ENCODE measurements at places on chromosomes 2 and 18.
A peak's percentile ranks its signal among the peaks of the same experiment; 100 is the strongest.

GRCh38 chr2:176124110-176124946 is 1.8 kb downstream of the HOXD9 start:
- peak; percentile 45 for DNase-seq
- peaks cover 17% of the 10 kb centered on the region for H3K4me1 ChIP-seq
- no peak overlapping the region for H3K4me3 ChIP-seq
- peaks cover 100% of the 10 kb centered on the region for H3K27me3 ChIP-seq

GRCh38 chr2:136008205-136008865 is 22.9 kb upstream of the DARS1 start:
- no peaks in the 10 kb centered on the region for H3K4me1 ChIP-seq
- no peak overlapping the region for H3K4me3 ChIP-seq
- no peak for DNase-seq
- H3K27me3 ChIP-seq = no peaks in the 10 kb centered on the region
- H3K36me3 ChIP-seq = no peaks in the 10 kb centered on the region
- no peak overlapping the region for H3K27ac ChIP-seq

- H3K27ac ChIP-seq = no peak overlapping the region
- H3K4me3 ChIP-seq = peak overlapping the region; percentile 83
- no peaks in the 10 kb centered on the region for H3K36me3 ChIP-seq
- H3K4me1 ChIP-seq = peaks cover 7% of the 10 kb centered on the region
Measured at GRCh38 chr2:136766073-136766404, 694 bp downstream of the THSD7B start.

DNA sequence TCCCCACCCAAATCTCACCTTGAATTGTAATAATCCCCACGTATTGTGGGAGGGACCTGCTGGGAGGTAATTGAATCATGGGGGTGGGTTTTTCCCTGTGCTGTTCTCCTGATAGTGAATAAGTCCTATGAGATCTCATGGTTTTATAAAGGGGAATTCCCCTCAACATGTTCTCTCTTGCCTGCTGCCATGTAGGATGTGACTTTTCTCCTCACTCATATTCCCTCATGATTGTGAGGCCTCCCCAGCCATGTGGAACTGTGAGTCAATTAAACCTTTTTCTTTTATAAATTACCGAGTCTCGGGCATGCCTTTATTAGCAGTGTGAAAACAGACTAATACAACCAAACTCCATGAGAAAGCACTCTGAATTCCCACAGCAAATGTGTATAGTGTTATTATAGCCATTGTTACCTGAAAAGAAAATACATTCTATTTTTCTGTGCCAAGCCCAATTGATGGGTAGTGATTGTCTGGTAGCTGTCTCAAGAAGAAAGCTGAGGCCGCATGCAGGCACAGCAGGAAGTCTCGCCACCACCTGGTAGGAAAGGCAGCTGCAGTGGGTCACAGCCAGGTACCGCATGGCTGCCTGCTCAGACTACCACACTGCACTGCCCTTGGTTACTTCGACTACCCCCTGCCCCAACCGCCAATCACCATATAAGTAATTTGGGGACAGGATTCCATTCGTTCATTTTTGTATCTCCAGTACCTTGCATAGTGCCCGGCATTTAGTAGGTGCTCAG is 10.3 kb upstream of the ZBTB7C start:
- DNase-seq = no peak
- H3K36me3 ChIP-seq = no peaks in the 10 kb centered on the region

GRCh38 chr2:85501248-85501647 is 37.7 kb upstream of the MAT2A start:
- no peak overlapping the region for H3K27ac ChIP-seq
- DNase-seq = no peak
- H3K4me1 ChIP-seq = no peaks in the 10 kb centered on the region
- H3K4me3 ChIP-seq = no peak overlapping the region
- no peaks in the 10 kb centered on the region for H3K36me3 ChIP-seq
- H3K27me3 ChIP-seq = no peaks in the 10 kb centered on the region

- H3K27ac ChIP-seq = no peak overlapping the region
- H3K27me3 ChIP-seq = no peaks in the 10 kb centered on the region
- H3K4me1 ChIP-seq = no peaks in the 10 kb centered on the region
- no peaks in the 10 kb centered on the region for H3K36me3 ChIP-seq
- DNase-seq = no peak
Measured at GRCh38 chr2:221169724-221170123, 402.4 kb downstream of the EPHA4 start.

GRCh38 chr2:236888794-236889780 is 196.6 kb upstream of the COPS8 start:
- peaks cover 3% of the 10 kb centered on the region for H3K4me1 ChIP-seq
- H3K36me3 ChIP-seq = no peaks in the 10 kb centered on the region
- no peak for DNase-seq

DNA sequence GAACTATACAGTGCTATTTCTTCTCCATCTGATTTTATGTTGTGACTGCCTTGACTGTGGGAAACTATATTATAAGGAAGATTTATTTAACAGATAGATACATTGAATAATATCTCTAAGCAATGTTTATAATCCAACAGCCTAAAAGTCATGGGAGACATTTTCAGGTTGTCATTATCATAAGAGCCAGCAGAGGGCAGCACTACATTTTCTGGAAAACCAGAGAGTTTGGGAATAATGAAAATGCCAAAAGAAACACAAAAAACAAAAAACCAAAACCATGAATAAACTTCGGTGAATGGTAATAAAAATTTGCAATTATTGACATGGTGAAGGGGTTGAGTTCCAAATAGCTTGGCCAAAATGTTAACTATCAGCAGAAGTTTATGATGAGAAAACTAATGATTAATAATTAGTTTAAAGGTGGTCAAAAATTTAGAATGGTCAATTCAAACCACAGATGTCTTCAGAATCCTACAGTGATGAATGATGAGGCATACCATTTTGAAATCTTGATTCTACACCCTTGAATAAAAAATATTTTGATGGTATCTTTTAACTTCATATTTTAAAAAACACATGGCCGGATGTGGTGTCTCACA is 4.7 kb downstream of the EEF1B2 start:
- H3K27me3 ChIP-seq = no peaks in the 10 kb centered on the region
- peaks cover 4% of the 10 kb centered on the region for H3K4me1 ChIP-seq

- no peak overlapping the region for H3K4me3 ChIP-seq
- no peaks in the 10 kb centered on the region for H3K36me3 ChIP-seq
- H3K27ac ChIP-seq = no peak overlapping the region
- H3K4me1 ChIP-seq = no peaks in the 10 kb centered on the region
- no peak for DNase-seq
Measured at GRCh38 chr2:134846213-134846612, 7.8 kb downstream of the ACMSD start.

GRCh38 chr18:24157855-24158254 is 19.0 kb downstream of the CABYR start:
- H3K4me1 ChIP-seq = no peaks in the 10 kb centered on the region
- H3K36me3 ChIP-seq = peaks cover 46% of the 10 kb centered on the region
- H3K4me3 ChIP-seq = no peak overlapping the region
- no peak for DNase-seq
- H3K27ac ChIP-seq = no peak overlapping the region
- no peaks in the 10 kb centered on the region for H3K27me3 ChIP-seq

- no peaks in the 10 kb centered on the region for H3K36me3 ChIP-seq
- H3K4me3 ChIP-seq = no peak overlapping the region
- H3K27ac ChIP-seq = no peak overlapping the region
- H3K4me1 ChIP-seq = no peaks in the 10 kb centered on the region
- DNase-seq = no peak
Measured at GRCh38 chr2:221943076-221943810, 355.6 kb downstream of the PAX3 start.

DNA sequence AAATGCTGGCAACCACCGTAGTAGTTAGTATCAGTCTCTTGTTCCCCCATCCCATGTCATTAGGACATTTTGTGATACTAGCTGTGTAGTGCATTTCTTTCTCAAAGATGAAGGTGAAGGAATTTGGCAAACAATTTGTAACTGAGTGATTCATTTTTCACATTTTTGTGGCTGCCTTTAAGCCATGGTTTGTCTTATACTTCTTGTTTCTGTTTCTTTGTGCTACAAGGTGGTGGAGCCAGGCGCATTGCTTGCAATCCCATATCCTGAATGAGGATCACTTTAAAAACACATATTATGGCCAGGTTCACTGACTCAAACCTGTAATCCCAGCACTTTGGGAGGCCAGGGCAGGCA is 40.6 kb downstream of the GPD2 start:
- H3K36me3 ChIP-seq = no peaks in the 10 kb centered on the region
- no peak for DNase-seq
- no peaks in the 10 kb centered on the region for H3K4me1 ChIP-seq
- H3K27ac ChIP-seq = no peak overlapping the region

DNA sequence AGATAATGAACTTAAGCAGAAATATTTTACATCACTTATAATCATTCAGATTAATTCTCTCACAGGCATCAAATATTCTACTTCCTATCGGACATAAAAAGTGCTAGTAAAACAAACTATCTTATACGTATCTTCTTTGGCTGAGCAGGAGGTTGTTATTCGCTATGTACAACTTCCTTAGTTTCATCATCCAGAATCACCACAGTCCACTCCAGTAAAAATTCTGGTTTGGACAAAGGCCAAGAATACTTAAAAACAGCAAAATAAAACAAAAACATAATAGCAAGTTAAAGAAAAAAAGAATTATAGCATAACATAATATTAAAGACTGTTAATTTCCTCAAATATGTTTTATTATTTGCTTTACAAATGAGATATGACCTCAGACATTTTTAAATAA is 1077.1 kb upstream of the CELF4 start:
- no peak overlapping the region for H3K27ac ChIP-seq
- H3K4me3 ChIP-seq = no peak overlapping the region
- no peak for DNase-seq
- H3K27me3 ChIP-seq = no peaks in the 10 kb centered on the region

GRCh38 chr2:236449167-236449761 is 120.4 kb upstream of the ACKR3 start:
- DNase-seq = no peak
- no peak overlapping the region for H3K27ac ChIP-seq
- H3K36me3 ChIP-seq = no peaks in the 10 kb centered on the region
- H3K4me3 ChIP-seq = no peak overlapping the region
- no peaks in the 10 kb centered on the region for H3K27me3 ChIP-seq
- H3K4me1 ChIP-seq = no peaks in the 10 kb centered on the region

- no peaks in the 10 kb centered on the region for H3K4me1 ChIP-seq
- H3K36me3 ChIP-seq = no peaks in the 10 kb centered on the region
- no peaks in the 10 kb centered on the region for H3K27me3 ChIP-seq
- H3K27ac ChIP-seq = no peak overlapping the region
Measured at GRCh38 chr2:31606509-31606908, 25.8 kb upstream of the SRD5A2 start.

DNA sequence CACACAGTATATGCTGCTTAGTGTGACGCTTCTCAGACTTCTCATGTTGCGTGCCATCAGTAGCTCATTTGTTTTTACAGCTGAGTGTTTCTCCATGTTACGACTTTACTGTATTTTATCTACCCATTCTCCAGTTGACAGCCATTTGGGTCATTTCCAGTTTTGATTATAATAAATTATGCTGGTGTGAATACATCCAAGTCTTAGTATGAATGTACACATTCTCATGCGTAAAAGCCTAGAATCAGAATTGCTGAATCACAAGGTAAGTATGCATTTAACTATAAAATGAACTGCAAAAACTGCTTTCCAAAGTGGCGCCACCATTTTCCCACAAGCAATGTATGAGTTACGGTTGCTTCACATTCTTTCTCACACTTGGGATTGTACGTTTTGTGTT is 184.2 kb upstream of the SLC35G4 start:
- H3K36me3 ChIP-seq = no peaks in the 10 kb centered on the region
- no peak overlapping the region for H3K27ac ChIP-seq
- no peak overlapping the region for H3K4me3 ChIP-seq

- H3K4me1 ChIP-seq = no peaks in the 10 kb centered on the region
- DNase-seq = no peak
- no peak overlapping the region for H3K27ac ChIP-seq
- no peak overlapping the region for H3K4me3 ChIP-seq
Measured at GRCh38 chr18:56130481-56130880, 507.9 kb downstream of the TXNL1 start.

- H3K36me3 ChIP-seq = no peaks in the 10 kb centered on the region
- H3K27ac ChIP-seq = no peak overlapping the region
- H3K4me3 ChIP-seq = no peak overlapping the region
- no peaks in the 10 kb centered on the region for H3K27me3 ChIP-seq
Measured at GRCh38 chr18:73774811-73775509, 372.7 kb downstream of the FBXO15 start.

DNA sequence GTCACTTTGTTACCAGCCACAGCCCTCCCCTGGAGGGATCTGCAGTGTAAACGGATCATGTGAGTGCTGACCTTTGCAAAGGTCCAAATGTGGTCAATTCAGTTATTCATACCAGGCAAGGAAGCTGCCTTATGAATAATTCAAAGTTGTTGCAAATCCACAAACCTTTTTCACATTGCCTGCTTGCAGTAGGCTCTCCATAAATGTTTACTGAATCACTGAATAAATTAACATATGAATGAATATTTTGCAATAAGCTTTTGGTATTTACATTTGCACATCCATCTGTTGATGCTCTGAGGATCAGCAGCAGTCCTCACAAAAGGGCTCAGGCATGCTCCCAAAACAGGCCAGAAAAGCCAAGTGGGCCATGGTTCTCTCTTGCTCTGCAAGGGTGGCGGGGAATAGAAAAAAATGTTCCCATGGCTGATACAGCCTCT is 156.8 kb downstream of the VAPA start:
- H3K4me1 ChIP-seq = peaks cover 10% of the 10 kb centered on the region
- H3K27me3 ChIP-seq = no peaks in the 10 kb centered on the region
- H3K36me3 ChIP-seq = no peaks in the 10 kb centered on the region
- no peak overlapping the region for H3K4me3 ChIP-seq
- H3K27ac ChIP-seq = no peak overlapping the region

DNA sequence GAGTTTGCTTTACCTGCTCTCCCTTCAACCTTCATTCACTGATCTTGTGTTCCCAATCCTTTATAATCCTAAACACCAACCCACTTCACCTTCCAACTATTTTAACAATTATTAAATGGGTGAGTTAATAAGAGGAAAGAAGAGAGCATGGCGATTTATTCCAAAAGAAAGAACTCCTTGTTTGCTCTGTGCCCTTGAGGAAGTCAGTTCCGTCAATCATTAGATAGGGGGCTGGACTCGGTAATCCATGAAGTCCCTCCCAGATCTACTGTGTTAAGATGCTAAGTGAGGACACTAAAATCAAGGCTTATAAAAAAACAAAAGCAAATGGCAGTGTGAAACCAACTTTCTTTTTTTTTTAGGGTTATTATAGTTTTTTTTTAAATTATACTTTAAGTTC is 589.9 kb downstream of the XIRP2 start:
- DNase-seq = no peak
- H3K27me3 ChIP-seq = no peaks in the 10 kb centered on the region
- no peak overlapping the region for H3K27ac ChIP-seq
- peaks cover 2% of the 10 kb centered on the region for H3K4me1 ChIP-seq
- no peak overlapping the region for H3K4me3 ChIP-seq
- H3K36me3 ChIP-seq = no peaks in the 10 kb centered on the region

Measured in H1 (cell line).